Esophagus muscularis mucosa (tissue), 4 donors: ENCODE measurements at places on chromosomes 7 and 10. TPM values are rescaled to one million over a fixed set of nuclear protein-coding genes. Genes with fewer than 3 reads are reported as not detected.

DNA sequence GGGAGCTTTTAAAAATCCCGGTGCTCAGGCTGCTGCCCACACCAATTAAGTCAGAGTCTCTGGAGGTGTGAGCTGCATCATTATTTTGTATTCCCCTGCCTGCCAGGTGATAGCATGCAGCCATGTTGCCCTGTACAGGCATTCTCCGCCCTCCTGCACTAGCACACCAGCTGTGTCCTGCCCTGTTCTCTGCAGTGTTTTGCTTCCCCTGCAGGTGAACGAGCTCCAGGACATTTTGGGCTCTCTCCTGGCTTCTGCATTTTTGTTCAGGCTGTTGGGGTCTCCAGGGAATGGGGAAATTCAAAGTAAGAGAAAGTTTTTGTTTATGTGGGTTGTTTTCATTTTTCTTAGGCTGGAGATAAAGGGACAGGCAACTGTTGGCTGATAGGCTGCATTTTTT, 271.0 kb upstream of the COBL start:
- peak; percentile 72 for DNase-seq

The PDAP1 gene
- total RNA-seq = 90.6 TPM

DNA sequence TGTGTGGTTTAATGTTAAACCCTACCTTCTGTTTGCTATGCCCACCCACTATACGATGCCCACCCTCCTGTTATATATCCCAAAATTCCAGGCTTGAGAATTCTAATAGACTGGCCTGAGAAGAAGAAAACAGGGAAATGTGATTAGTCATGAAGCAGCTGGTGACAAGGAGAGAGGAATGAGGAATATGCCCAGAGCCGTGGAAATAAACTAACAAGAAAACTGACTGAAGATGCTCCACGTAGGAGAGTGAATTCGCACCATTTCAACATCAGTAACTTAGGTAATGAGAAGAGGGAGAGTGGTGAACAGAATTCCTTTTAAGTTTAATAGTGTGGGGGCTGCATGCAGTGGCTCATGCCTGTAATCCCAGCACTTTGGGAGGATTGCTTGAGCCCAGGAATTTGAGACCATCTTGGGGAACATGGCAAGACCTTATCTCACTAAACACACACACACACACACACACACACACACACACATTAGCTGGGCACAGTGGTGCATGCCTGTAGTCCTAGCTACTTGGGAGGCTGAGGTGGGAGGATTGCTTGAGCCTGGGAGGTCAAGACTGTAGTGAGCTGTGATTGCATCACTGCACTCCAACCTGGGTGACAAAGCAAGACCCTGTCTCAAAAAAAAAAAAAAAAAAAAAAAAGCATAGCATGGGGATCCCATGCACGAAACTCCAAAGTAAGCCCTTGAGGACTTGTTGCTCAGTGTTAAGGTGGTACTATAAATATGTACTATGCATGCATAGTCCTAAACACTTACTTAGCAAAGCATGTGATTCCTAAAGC, 16.1 kb upstream of the SYPL1 start:
- DNase-seq = no peak

The FAM241B gene
- 4.6 TPM for total RNA-seq

- DNase-seq = no peak
Observed at GRCh38 chr10:44792119-44792775, 118.9 kb upstream of the TMEM72 start.

The ITIH2 gene
- not detected for total RNA-seq

DNA sequence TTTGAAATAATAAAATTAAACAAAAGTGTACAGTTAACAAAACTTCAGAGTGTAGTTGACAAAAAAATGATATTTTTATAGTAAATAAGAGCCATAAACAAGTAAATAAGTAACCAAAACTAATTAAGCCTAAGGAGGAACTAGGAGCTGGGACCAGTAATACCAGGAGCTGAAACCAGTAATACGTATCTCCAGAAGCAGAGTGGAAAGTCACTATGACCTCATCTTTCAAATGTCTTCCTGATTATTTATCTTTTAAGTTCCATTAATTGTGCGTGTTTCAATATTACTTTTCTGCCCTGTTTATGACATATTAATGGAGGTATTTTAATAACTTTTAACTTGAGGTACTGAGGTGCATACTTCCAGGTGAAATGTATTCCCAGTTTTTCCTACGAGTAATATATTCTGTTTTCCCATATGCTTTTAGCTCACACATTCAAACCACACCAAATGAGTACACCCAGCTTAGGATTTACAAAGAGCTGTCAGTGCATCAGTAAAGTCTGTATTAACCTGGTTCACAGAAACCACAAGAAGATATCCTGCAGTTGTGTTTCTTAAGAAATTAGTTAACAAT, 283.7 kb upstream of the HGF start:
- no peak for DNase-seq

DNA sequence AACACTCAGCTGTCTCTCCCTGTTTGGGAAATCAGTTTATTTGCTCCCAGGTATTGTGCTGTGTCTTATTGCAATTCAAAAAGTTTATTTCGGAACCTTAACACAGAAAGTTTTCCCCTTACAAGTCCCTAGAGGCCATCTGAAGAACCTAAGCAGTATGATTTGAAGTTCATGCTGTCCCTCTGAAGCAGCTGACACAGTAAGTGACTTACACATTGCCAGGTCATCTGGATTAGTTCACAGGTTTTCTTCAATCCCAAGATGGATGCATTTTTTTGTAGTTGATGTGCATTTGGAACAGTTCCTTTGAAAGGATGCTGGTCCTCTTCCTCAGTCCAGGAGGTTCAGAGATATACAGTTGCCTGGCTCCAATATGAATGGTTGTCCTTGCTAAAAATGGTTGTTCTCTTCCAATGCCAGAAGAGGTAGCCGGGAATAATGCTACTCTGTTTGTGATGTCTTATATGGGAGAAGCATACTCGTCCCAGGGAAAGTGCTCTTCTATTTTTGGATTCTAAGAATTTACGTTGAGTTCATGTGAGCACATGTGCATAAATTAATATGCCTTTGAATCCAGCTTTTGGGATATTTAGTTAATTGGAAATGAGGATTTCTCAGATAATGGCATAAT, 183.5 kb upstream of the PHYHIPL start:
- no peak for DNase-seq

The WDR86 gene
- total RNA-seq = 5.4 TPM

GRCh38 chr7:93830141-93830925, 60.2 kb downstream of the TFPI2 start:
- no peak for DNase-seq

DNA sequence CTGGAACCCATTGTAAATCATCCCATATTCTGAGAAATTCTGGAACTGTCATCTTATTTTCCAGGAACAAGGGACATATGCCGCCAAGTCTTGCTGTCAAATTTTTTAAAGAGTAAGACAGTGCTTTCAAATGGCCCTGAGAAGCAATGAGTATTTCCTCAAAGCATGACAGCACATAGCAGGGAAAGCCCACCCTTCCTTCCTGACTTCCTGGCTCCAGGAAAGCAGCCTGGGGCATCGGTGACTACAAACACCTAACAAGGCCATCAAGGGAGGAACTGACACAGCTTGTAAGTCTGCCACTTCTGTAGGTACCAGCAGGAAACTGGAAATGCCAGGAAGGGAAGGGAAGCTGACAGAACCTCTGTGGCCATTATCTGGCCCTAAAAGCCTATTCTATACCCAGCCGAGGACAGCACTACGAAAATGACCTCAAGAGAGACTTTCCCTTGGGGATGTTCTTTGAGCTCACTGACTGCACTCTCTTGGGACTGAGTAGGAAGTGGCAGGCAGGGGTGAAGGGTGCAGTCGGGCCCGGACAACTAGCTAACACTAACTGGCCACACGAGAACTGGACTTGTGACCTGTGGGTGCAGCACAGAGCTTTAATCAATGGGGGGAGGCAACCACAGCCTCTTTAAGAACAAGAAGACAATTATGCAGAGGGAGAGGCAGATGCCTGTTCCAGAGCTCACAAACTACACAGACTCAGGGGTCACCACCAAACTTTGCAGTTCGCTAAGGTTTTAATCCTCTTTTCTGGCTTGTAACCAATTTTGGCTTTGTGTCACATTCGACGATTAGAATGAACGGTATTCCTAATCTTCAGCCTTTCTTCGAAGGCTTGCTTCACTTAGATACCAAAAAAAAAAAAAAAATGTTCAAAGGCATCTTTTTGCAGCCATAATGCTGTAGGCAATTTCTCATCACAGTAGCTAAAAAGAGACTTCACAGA, 52.0 kb downstream of the GRB10 start:
- DNase-seq = no peak

DNA sequence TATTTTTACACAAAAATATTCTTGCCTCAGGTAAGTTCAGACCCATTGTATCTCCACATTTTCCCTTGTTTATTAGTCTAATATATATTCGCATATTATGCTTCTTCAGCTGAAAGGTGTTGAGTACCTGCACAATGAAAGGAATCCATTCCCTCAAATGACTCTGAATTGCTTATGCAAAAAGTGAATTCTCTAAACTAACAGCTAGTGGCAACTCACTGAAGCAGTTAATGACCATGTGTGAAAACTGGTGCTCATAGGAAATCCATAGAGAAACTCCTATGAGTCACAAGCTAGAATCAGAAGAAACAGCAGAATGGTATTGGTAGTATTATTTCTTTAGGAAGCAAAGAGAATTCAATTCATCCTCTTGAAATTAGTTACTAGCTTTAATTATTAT, 33.5 kb upstream of the RNF148 start:
- DNase-seq = no peak

DNA sequence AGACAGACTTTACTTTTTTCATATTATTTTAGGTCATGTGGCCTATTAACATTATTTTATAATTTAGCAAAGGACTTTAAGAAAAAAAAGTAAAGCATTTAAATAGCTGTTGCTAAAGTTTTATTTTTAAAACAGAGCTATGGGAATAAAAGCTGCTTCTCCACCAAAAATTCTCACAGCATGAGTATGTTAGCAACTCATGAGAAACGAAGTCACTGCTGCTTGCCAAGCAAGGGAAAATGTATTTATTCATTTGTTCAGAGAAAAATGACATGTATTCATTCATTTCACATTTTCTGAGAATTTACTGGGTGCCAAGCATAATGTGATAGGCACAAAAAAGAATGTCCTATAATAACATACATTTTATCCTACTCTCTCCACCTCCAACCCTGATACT, 5.1 kb downstream of the LRRC72 start:
- no peak for DNase-seq

GRCh38 chr10:22874189-22874854, 53.5 kb upstream of the ARMC3 start:
- DNase-seq = no peak

DNA sequence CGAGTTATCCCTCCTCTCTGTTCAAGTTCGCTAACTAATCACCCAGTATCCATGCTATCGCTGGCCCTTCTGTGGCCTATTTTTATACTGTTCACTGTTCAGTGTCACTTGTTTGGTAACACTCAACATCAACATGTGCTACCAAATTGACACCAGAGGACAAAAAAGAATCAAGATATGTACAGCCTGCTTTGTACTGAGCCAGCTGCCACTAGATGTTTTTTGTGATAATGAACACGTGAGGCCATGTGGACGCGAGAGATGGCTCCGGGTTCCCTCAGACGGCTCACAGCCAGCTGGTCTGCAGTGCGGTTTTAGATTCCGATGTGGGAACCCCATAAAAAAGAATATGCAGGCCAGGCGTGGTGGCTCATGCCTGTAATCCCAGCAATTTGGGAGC, 21.2 kb downstream of the CAV1 start:
- no peak for DNase-seq

The CLCN1 gene
- total RNA-seq = not detected

The DDC gene
- not detected for total RNA-seq

- peak; percentile 94 for DNase-seq
Observed at GRCh38 chr10:71569775-71570588, 149.6 kb downstream of the C10orf105 start.

The RGS10 gene
- 39.8 TPM for total RNA-seq

GRCh38 chr10:70352401-70353097, 29.9 kb downstream of the LRRC20 start:
- DNase-seq = no peak
